ENCODE measurements at places on chromosomes 13 and 19. TPM values are rescaled to one million over a fixed set of nuclear protein-coding genes. Genes with fewer than 3 reads are reported as not detected.

GRCh38 chr13:63249411-63250187 is 1834.0 kb upstream of the PCDH20 start:
- DNase-seq: no peak
- no peak overlapping the region for H3K27ac ChIP-seq
- no peaks in the 10 kb centered on the region for H3K27me3 ChIP-seq
- no peak overlapping the region for H3K4me3 ChIP-seq

- DNase-seq: no peak
- no peaks in the 10 kb centered on the region for H3K4me1 ChIP-seq
- H3K27ac ChIP-seq: no peak overlapping the region
- no peaks in the 10 kb centered on the region for H3K36me3 ChIP-seq
Observed at GRCh38 chr19:31070146-31071065, 278.8 kb downstream of the TSHZ3 start.

DNA sequence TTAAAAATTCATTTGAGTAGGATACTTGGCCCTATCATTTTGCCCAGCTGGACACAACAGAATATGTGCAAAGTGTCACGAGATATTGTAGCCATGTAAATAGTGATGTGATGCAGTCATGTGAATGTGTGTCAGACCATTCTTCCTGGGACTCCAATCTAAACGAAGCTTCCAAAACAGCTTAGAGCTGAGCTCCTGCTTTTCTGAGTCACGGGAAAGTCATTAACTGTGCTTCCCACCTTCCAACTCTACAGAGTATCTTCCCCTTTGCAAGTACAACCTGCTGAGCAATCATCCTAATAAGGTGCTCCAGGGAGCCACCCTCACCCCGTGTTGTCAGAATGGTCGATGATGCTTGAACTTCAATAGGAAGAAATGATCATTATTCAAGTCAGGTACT is 294.7 kb downstream of the MYO16 start:
- H3K4me3 ChIP-seq: no peak overlapping the region
- DNase-seq: no peak
- H3K27me3 ChIP-seq: peaks cover 5% of the 10 kb centered on the region
- no peaks in the 10 kb centered on the region for H3K4me1 ChIP-seq

The ELANE gene
- not detected for total RNA-seq

GRCh38 chr13:59677966-59678814 is 485.5 kb downstream of the DIAPH3 start:
- peaks cover under 1% of the 10 kb centered on the region for H3K4me1 ChIP-seq
- H3K4me3 ChIP-seq: no peak overlapping the region
- no peak for DNase-seq
- H3K27ac ChIP-seq: no peak overlapping the region

The FFAR3 gene
- not detected for total RNA-seq

Measured in activated naive CD8-positive, alpha-beta T cell treated with anti-CD3 and anti-CD28 coated beads, Interleukin-2, amount 10 ng/mL, durations not matched to agents 7 days and 5 days (primary cell).